ENCODE measurements at places on chromosomes 3 and 15.

DNA sequence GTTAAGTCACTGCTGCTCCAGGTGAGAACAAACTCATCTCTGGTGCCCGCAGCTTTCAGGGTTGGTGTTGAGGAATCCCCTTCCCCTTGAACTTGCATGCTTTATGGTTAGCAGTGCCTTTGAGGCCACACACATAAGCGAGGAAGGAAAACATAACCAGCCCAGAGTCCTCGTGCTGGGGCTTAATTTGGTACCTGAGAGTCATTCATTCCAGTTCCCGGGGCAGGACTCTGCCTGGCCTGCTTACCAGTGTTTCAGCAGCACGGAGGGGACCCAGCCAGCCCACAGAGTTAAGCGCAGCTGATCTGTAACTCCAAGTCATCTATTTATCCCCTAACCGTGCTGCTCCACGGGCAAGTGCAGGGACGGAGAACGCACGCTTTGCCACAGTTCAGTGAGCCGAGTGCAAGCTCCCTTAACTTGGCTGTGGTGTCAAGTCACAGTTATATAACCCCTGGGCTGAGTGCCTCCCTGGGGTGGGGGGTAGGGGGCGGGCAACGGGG, 302.3 kb upstream of the ICE2 start:
- no peak overlapping the region for H3K27ac ChIP-seq
- no peaks in the 10 kb centered on the region for H3K27me3 ChIP-seq
- peaks cover 4% of the 10 kb centered on the region for H3K4me1 ChIP-seq
- no peak overlapping the region for H3K4me3 ChIP-seq
- no peaks in the 10 kb centered on the region for H3K36me3 ChIP-seq
- DNase-seq: no peak

DNA sequence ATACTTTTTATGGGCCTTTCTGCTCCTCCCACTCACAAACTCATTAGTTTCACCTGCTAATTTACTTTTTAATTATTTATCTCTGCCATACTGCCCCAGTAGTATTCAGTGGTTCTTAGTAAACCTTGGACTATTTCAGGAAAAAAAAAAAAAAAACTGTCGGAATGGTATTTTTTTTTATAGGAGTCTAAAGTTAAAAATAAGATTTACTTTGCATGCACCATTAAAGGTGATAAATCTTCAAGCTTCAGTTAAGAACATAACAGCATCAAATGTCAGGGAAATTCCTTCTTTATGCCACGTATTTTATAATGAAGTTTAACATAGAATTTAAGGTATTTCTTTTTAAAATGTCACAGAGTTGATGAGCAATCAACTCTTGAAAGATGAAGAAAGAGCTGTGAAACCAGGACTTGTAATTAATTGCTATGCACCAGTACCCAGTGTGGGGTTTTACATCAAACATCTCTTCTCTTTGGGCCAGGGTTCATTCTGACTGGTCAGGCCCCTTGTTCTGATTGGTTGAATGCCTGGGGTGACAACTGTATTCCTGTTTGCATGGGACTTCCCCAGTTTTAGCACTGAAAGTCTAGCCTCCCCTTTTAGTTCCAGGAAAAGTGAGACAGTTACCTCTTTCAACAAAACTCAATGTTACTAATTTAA, 40.3 kb upstream of the PTPRG start:
- no peaks in the 10 kb centered on the region for H3K36me3 ChIP-seq
- no peaks in the 10 kb centered on the region for H3K27me3 ChIP-seq
- no peak overlapping the region for H3K27ac ChIP-seq
- no peak for DNase-seq

GRCh38 chr3:188827103-188827502, 344.7 kb upstream of the TPRG1 start:
- H3K27me3 ChIP-seq: no peaks in the 10 kb centered on the region
- H3K4me3 ChIP-seq: no peak overlapping the region
- H3K27ac ChIP-seq: no peak overlapping the region
- no peak for DNase-seq

DNA sequence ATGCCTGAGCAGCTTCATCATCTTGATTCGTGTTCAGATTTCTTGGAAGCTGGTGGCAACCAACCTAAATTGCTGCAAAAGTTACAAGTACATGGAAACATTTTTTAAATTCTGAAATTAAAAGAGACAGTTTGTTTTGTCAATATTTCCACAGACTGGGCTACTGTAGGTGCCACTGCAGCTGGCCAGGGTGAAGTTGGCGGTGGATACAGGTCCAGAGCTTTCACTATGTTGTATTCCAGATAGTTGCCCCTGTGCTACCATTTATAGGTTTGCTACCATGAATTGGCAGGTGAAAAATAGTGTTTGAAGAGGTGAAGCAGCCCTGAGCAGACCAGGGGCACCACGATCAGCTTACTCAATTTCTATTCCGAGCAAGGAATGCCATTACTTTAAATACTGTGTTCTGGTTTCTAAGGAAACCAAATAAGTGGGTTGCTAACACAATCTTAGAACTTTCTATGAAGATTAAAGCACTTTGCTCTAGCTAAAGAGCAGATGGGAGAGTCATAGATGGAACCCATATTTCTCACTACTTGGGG, 21.2 kb upstream of the SHC4 start:
- peaks cover 3% of the 10 kb centered on the region for H3K27me3 ChIP-seq
- H3K4me1 ChIP-seq: no peaks in the 10 kb centered on the region
- no peak overlapping the region for H3K27ac ChIP-seq
- H3K36me3 ChIP-seq: peaks cover 15% of the 10 kb centered on the region
- peak; percentile 59 for DNase-seq

DNA sequence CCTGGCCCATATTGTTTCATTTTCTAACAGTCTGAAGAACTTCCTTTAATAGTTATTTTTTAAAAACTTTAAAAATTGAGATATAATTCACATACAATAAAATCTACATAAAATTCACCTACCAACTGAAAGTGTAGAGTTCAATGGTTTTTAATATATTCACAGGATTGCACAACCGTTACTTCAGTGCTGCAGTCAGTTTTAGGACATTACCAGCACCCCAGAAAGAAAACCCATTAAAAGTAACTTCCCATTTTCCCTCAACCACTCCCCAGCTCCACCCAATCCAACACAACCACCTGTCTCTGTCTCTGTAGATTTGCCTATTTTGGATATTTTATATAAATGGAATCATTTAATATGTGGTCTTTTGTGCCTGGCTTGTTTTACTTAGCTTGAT, 29.6 kb downstream of the MGA start:
- no peak overlapping the region for H3K27ac ChIP-seq
- H3K4me3 ChIP-seq: no peak overlapping the region
- no peaks in the 10 kb centered on the region for H3K4me1 ChIP-seq
- no peak for DNase-seq
- no peaks in the 10 kb centered on the region for H3K36me3 ChIP-seq

DNA sequence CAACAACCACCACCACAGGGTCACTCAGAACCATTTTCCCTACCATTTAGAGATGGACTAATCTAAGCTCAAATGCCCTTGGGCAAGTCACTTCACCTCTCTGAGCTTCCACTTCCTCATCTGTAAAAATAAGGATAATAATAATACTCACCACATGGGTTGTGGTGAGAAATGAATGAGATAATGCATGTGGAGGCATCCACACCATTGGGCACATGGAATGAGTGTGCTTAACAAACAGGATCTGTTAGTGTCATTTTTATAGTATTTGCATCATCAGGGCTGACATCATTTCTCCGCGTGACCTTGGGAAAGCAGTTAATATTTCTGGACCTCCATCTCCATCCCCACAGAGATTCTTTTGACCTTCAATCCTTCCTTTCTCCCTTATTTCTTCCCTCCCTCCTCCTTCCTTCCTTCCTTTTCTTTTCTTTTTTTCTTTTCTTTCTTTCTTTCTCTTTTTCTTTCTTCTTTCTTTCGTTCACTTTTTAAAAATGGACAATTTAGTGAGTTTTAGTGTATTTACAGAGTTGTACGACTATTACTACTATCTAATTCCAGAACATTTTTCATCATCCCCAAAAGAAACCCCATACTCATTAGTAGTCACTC, 7.7 kb upstream of the RFT1 start:
- H3K36me3 ChIP-seq: no peaks in the 10 kb centered on the region
- no peak overlapping the region for H3K4me3 ChIP-seq
- no peaks in the 10 kb centered on the region for H3K27me3 ChIP-seq
- no peak overlapping the region for H3K27ac ChIP-seq
